SK-N-SH (cell line): ENCODE measurements at places on chromosomes 3 and 15. TPM values are rescaled to one million over a fixed set of nuclear protein-coding genes. Genes with fewer than 3 reads are reported as not detected.
A peak's percentile ranks its signal among the peaks of the same experiment; 100 is the strongest.

DNA sequence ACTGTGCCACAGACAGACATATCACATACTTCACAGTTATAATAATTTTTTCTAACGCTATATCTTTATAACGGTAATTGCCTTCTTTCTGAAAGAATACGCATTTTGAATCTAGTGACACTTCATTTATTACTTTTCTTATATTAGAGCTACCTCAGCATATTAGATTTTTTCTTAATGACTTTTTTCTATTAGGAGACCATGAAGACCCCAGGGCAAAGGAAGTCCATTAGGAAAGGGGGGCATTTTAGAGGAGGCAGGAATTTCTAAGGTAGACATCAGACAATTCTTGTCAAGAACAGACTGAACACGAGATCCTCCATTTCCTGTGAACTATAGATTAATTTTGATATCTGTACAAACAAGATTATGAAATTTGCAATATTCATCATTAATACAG lies 90.5 kb upstream of the NSMCE3 start:
- DNase-seq, result no peak

DNA sequence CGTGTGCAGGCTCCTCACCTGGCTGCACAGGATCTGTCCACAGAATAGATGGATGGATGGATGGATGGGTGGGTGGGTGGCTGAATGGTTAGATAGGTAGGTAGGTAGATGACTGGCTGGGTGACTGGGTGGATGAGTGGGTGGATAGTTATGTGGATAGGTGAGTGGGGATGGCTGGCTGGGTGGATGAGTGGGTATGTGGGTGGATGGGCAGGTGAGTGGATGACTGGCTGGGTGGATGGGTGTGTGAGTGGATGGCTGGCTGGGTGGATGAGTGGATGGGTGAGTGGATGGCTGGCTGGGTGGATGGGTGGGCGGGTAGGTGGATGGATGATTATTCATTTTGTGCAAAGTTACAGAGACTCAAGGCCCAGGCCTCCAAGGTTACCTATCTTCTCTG lies 172.9 kb upstream of the CTDSPL start:
- no peak for DNase-seq

DNA sequence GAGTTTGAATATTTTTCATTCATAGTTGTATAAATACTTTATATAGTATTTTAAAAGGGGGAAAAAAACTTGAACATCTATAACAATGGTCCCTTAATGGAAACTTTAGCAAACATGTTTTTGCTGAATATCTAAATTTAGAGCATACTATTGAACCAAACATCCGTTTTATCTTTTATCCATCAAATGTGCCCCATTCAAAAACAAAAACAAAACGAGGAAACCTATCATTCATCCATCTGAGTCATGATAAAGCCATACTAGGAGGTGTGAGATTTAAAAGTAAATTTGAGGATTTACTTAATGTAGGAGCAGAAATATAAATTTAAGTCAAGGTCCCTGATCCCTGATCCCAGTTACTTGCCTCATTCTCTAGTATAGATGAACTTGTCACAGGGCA lies 463.6 kb upstream of the MDFIC2 start:
- no peak for DNase-seq

GRCh38 chr3:32603064-32603463 lies 32.4 kb upstream of the DYNC1LI1 start:
- DNase-seq, result no peak

DNA sequence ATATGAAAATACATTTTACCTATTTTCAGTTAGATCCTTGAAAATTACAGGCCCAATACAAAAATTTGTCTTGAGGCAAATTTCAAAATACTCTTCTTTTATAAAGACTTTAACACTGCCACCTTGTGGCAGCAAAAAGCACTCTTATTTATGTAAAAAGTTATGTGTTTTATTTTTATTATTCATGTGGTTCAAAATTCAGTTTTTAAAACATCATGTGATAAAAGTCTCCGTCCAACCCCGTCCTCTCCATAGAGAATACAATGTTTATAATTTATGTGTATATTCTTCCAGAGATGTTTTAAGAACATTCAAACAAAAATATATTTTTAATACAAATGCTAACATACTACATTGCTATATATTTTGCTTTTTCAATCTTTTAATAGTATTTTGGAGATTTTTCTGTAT lies 36.9 kb upstream of the TRIM59 start:
- peak; percentile 27 for DNase-seq

DNA sequence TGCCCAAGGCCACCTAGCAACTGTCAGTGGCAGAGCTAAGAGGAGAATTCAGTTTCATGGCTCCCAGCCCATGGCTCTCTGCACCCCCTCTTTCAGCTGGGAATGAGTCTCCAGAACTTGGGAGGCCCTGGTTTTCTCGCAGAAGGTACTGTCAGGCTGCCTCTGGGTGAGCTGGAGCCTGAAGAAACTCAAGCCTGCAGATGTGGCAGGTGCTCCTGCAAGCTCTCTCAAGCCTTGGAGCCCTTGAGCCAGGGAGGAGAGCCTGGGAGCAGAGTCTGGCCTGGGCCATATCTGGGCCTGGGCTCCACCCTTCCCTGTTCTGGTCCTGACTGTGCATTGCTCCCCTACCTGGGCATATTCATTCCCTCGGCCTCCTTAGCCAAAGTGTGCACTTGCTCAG lies 74.4 kb upstream of the TLE3 start:
- DNase-seq, result no peak

DNA sequence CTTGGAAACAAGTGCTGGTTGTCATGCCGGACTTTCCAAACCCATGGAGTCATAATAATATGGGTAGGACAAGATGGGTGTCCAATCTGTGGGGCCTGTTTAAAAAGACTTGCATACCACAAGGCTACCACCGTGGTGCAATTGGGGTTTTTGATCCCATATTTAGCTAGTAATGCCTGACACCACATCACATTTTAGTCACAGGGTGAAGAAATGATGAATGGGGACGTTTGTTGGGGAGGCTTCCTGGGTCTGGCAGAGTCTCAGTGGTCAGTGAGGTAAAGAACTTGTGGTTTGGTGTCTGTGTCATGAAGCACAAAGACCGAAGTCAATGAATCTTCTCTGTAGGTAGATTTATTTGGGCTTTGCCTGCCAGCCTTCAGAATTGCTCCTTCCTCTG lies 31.0 kb downstream of the P3H2 start:
- no peak for DNase-seq

DNA sequence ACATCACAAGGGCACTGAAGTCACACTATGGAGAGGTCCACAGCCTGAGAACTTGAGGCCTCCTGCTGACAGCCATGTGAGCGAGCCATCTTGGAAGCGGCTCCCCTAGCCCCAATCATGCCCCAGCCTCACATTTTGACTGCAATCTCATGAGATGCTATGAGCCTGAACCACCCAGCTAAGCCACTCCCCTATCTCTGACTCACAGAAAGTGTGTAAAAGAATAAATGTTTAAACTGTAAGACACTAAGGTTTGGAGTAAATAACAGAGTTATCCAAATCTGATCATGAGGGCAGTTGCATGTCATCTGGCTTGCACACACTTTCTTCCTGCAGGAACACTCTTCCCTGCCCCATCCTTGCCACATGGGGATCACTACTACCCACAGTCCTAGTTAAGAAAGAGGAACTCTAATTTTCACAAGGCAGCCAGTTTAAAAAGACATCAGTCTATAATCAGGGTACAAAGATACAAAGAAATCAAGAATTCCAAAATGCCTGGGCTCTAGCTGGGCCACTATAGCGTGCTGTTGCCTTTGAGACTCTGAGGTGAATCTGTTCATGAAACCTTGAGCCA lies 494.2 kb downstream of the FOXP1 start:
- no peak for DNase-seq

- no peak for DNase-seq
These were observed 24.0 kb upstream of the TLE3 start for GRCh38 chr15:70121624-70122302.

DNA sequence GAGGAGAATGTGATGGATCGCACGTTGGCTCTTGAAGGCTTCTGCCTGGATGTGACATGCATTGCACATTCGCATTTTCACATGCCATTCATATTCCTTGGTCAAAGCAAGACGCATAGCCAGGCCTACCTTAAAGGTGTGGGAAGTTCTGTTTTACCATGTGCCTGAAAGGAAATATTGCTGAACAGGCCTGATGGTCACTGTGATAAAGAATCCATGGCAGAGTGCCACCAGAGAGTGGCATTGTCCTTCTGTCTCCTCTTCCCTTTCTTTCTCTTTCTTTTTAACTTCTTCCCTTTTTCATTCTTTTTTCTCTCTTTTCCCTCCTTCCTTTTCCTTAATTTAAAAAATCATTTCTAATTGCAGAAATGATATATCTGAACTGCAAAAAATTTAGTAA lies 15.9 kb upstream of the MITF start:
- DNase-seq, result no peak

DNA sequence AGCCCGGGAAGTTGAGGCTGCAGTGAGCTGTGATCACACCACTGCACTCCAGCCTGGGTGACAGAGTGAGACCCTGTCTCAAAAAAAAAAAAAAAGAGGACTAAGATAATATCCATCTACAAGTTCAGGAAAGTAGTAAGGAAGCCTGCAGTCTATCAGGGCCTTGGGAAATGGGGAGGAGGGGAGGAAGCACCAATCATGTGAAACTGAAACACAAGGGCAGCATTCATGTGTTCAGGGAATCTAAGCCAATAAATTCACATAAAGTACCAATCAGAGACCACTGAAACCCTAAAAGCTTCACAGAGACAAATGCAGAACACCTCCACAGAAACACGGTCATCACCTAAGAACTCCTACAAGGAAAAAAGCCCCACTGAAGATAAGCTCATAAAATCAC lies 22.9 kb upstream of the HHATL start:
- no peak for DNase-seq

DNA sequence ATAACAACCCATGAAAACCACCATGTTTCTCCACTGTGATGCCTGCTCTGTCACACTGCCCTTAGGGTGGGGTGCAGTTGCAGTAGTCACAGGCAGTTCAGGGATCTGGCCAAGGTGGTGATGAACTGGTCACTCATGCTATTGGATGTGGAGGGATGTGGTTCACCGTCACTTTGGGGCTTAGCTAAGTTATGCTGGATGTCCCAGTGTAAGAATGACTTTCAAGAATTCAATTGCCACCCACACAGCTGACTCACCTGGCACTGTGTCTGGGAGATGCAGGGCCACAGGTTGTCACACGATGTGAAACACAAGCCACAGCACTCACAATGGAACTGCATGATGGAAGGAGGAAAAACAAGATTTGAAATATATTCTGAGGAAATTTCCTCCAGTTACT lies 146.1 kb upstream of the CTNNB1 start:
- DNase-seq, result no peak

GRCh38 chr3:119019767-119020518 lies 14.7 kb downstream of the IGSF11 start:
- no peak for DNase-seq

DNA sequence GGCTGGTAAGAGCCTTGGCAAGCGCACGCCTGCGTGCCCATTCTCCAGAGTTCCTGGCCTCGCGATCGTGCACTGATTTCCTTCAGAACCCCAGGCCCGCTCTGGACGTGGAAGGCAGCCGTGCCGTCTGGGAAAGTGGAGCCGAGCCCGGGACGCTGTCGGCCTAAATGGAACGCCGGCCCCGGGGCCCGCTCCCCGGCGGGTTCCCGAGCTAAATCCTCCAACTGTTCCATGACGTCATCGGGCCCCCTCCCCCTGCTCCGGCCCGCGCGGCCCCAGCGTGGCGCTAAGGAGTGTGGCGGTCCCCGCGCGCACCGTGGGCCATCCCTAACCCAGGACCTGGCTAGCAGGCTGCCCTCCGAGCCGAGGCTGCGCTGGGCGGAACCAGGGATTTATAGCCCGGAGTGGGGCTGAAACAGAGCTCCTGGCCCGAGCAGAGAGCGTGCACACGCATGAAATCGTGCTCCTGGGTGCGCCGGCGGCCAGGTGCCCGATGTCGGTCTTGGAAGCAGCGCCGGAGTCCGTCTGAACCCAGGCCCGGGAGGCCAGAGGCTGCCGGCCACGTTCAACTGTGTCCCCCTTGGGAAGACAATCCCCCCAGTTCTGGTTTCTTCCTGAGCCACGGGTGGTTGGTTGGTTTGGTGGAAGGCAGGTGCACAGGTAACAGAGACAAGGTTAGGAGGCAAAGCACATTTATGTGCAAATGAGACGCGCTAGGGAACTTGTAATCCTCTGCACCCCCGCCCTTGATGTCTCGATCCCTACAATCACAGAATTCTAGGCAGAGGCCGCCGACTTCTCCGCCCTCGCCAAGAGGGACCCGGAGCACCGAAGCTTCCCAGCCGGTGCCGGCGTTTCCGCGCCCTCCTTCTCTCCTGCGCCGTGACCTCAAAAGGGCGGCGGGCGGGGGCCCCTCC lies 84.9 kb upstream of the ETV5 start:
- DNase-seq, result peak; percentile 24

- peak; percentile 23 for DNase-seq
These were observed 10.5 kb upstream of the TRA2B start for GRCh38 chr3:185948292-185948691.

DNA sequence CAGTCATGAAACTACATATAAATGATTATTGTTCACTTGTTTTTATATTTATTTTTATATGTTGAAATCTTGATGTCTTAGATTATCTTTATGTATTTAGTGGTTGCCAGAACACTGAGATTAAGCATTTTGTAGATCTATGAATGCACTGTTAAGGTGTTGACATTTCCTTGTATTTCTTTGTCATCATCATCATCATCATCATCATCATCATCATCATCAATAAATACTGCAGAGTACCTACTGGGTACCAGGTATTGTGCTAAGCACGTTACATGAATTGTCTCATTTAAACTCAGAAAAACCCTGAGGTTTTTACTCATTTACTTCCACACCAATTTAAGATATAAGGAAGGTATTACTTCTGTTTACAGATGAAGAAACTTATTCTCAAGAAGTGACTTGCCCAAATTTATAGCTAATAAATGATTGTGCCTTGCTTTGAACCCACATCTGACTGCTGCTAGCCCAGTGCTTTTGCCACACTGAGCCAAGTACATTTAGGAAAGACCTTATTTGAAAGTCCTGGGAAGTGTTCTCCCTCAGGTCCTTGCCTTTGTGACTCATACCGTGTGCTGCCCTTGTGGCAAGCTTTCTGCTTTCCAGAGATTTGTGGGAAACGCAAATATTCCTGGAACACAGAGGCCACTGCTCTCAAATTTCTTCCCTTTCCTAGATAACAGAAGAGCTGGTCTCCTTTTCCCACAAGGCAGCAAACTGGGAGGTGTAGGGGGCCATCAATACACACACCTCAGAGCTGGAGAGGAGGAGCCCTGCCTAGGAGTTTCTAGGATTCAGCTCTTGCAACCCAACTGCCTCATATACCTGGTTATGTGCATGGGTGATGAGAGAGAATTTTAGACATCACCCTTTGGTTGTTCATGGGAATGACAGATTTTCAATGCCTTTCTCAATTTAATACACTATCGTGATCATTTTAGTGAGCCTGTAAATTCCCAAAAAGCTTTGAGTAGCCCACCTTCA lies 115.4 kb upstream of the C15orf61 start:
- DNase-seq, result no peak

GRCh38 chr3:32009957-32010356 lies 28.4 kb downstream of the ZNF860 start:
- no peak for DNase-seq

Gene ZNF385D
- polyA plus RNA-seq, result 1.3 and 1.8 TPM in 2 replicates

Gene CD200
- 1.0 and 1.1 TPM in 2 replicates for polyA plus RNA-seq

Gene TERC
- 0.32 and 0.64 TPM in 2 replicates for polyA plus RNA-seq

Gene SLC22A14
- 0.10 and 0.16 TPM in 2 replicates for polyA plus RNA-seq

Gene MYL3
- polyA plus RNA-seq, result not detected in 2 replicates

Gene FBLN2
- 4.8 and 5.2 TPM in 2 replicates for polyA plus RNA-seq

Gene GPR62
- 0.02 and 0.10 TPM in 2 replicates for polyA plus RNA-seq
